ENCODE measurements at places on chromosomes 5 and 9.

GRCh38 chr9:107805201-107805600, 315.6 kb upstream of the KLF4 start:
- no peak for DNase-seq

- no peak for DNase-seq
Measured at GRCh38 chr9:114668146-114668545, 10.5 kb upstream of the TEX53 start.

GRCh38 chr5:159543326-159543725, 213.0 kb upstream of the IL12B start:
- no peak for DNase-seq

- DNase-seq = no peak
Measured at GRCh38 chr5:52452098-52452497, 335.6 kb upstream of the ITGA1 start.

DNA sequence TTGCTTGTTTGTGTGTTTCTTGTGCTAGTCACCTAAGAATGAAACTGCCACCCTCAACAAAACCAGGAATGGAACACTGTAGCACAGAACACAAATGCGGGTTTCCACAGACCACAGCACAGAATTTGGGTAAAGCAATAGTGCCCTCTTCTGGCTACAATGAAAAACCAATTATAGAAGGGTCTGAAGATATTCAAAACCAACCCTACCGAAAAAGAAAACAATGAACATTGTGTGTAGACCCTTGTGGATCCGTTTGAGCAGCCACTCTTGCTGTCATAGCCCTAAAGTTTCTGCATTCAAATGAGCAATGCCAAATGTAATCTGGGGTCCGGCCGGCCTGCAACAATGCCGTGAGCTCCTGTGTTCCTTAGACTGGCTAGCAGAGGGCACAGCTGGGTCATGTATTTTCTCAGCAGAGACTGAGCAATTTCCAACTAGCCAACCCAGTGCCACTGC, 8.3 kb upstream of the ENC1 start:
- peak; percentile 16 for DNase-seq
